ENCODE measurements at places on chromosomes 12 and 14.

- DNase-seq: no peak
These were observed 561.3 kb downstream of the C12orf50 start for GRCh38 chr12:87467936-87468335.

- no peak for DNase-seq
These were observed 7.3 kb upstream of the AP4S1 start for GRCh38 chr14:31018057-31018645.

DNA sequence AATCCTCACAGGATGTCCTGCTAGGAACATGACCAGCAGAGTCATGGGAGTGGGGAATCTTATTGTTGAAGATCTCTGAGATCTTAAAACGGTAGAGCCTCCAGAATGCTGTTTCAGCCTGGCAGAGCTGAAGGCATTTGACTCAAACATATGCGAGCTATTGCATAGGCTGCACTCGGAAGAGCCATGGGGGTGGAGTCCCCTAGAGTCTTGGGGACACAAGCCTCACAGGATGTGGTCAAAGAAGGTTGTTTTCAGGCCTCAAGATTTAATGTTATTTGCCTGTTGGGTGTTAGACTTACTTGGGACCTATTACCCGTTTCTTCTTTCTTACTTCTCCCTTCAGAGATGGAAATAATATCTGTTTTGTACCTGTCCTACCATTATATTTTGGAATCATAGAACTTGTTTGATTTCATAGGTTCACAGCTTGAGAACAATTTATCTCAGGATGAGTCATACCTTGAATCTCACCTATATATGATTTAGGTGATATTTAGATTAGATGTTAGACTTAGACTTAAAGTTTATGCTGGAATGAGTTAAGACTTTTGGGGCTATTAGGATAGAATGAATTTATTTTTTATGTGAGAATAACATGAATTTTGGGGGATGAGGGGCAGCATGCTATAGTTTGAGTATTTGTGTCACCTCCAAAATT is 172.2 kb upstream of the ATP2B1 start:
- no peak for DNase-seq

GRCh38 chr14:103288076-103288766 is 45.8 kb upstream of the EIF5 start:
- DNase-seq: no peak

GRCh38 chr14:81222691-81223090 is 1.9 kb upstream of the GTF2A1 start:
- no peak for DNase-seq

DNA sequence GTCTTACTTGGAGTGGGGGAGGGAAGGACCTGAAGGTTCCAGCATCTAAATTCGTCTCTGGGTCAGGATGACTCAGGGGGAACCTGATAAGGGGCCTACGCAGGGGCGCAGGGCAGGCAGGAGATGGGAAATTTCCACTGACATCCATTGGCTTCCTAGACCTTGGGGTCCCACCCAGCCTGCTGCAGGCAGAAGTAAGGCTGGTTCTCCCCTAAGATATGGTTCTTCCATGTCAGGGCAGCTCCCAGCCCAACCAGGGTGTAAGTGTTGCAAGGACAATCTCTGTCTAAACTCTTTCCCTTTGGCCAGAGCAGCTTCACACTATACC is 2.1 kb upstream of the NDRG2 start:
- no peak for DNase-seq

DNA sequence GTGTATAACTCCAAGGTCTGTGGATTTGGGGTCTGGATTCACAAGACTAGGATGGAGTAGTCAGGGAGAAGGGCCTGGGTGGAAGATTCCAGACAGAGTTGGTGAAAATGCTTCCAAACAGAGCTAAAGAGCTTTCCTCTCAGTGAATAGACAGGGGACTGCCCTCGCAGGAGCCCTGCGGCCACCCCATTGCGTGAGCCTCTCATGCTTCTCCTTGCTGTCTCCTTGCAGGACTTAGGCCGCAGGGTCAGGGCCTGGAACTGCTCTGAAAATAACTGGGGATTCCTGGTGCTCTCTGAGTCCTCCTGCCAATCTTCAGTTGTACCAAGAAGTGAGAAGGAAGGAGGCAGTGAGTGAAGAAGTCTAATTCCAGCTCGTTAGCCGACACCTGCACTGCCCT is 49.0 kb upstream of the KCNA1 start:
- no peak for DNase-seq
